ENCODE measurements at places on chromosomes 5 and 9.

GRCh38 chr5:108432024-108432423 is 50.1 kb upstream of the FBXL17 start:
- no peak for DNase-seq

DNA sequence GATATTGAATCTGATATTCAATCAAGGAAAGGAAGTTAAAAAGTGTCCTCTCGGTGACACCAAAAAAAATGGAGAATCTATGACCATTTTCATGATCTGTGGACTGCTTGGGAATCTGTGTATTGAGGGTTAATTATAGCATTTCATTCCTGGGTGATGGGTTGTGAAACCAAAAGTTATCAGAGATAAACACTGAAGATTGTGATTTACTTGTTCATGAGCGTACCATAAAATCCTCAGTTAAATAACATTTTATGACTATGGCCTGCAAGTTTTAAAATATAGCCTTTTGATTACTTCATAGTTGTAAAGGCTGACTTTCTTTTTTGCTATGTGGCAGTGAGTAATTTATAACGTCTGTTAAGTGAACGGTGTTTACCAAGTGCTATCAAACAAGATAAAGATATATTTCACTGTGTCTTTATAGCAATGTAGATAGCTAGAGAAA is 267.9 kb upstream of the SEMA6A start:
- no peak for DNase-seq

DNA sequence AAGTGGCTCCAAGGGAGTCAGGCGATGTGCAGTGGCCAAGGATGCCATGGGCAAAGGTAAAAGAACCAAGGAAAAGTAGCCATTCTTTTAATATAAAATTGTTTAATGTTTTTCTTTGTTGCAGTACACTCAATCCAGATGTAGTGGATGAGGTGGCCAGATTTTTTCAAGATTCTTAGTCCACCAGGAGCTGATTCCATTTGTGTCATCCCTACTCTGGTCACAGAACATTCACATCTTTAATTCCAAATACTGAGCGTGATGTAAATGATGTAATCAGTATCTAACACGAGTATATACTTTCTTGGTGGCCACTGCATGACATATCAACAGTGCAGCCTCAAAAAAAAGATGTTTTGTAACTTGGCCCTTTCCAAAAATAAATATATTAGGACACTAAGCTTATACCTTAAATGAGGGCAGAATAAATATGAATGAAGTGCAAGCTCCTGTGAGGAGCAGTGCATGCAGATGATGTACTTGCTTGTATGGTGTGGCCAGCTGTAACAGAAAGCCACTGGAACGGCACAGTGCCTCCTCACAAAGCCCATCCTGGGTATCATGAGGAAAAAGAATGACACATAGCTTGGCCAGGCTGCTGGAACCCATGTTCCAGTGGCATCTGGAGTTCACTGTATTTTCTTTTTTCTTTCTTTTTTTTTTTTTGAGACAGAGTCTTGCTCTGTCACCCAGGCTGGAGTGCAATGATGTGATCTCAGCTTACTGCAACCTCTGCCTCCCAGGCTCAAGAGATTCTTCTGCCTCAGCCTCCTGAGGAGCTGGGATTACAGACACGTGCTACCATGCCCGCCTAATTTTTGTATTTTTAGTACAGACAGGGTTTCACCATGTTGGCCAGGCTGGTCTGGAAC is 6.5 kb upstream of the SPATA24 start:
- DNase-seq = no peak

DNA sequence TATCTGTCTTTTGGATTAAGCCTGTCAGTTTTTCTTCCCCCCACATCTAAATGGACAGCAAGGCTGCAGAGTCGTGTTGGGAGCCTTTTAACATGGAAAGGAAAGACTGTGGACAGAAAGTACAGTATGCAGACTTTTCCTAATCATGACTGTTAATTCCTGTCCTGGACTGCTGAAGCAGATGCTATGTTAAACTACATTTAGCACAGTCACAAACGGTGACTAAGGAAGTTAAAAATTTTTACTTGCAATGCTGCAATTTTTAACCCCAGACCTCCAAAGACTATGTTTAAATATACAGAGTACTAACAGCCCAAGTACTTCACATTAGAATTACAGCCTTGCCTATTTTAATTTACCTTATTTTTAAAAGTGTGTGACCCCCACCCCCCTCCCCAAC is 51.8 kb downstream of the ELAVL2 start:
- DNase-seq = no peak
